Astrocyte of the hippocampus (primary cell): ENCODE measurements at places on chromosomes 1 and 21.

DNA sequence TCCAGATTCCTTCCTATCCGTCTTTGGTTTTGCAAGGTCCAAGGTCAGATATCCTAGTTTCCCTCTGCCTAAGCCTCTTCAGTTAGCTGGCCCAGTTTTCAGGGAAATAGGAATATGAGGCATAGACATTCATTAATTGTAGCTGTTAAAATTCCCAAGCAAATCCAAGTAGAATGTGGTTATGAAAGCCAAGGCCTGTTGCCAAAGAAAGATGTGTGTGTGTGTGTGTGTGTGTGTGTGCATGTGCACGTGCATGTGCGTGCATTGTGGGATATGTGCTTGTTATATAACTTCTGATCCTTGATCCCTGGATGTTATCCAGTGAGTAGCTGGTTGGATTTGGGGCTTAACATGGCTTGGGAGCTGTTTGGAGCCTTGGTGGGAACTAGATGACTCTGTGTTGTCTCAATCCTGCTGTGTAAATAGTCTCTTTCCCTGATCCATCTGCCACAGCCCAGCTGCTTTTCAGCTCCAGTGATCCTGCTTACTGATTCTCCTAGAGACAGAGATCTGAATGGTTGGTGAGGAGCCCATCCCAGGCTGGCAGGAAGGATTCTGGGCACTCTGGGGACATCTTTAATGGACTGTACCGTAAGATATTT lies 70.6 kb upstream of the GCLM start:
- DNase-seq = peak; percentile 56

- no peak for DNase-seq
These were observed 546 bp downstream of the KIF21B start for GRCh38 chr1:201022820-201023516.

DNA sequence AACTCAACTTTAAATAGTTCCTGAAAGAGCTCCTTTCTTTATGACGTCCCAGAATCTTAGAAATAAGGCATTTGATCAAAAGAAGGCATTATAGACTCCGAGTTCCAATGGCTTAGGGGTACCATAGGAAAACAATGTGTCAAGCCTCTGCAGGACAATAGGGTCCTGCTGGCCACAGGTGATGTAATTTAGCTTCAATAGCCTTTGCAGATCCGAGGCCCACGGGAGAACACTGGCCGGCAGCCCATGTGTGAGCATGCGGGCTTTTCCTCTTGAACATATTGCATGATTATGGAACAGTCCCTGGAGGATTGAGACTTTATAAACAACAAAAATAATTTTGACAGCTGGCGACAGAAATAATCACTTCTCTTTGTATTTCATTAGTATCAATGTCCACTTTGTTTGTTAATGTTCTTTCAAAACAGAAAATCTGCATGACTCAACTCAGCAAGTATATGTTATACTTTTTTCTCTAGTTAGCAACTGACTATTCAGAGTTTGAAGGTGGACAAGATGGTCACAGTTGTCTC lies 49.0 kb upstream of the NR5A2 start:
- no peak for DNase-seq

- peak; percentile 86 for DNase-seq
These were observed 6.5 kb downstream of the NR0B2 start for GRCh38 chr1:26907071-26907917.

- peak; percentile 74 for DNase-seq
These were observed 110.0 kb downstream of the ADSS2 start for GRCh38 chr1:244341455-244342450.

DNA sequence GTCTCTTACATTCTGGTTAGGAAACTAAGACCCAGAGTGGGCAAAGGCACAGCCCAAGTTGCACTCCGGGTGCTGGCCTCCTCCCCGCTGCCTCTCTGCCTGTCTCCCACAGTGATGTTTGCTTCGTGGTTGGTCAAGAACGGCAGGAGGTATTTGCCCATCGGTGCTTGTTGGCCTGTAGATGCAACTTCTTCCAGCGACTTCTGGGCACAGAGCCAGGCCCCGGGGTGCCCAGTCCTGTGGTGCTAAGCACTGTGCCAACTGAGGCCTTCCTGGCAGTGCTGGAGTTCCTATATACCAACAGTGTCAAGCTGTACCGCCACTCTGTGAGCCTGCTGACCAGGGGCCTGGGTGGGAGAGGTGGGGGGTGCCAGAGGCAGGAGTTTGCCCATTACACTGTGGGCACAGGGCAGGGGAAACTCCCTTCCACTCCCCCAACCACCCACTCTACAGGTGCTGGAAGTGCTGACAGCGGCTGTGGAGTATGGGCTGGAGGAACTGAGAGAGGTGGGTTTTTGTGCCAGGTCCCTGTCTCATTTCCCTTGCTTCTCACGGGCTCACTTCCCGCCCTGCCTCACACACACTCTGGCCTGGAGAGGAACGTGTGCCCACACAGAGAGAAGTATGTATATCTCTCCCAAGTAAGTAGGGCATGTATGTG lies 1.9 kb downstream of the BTBD19 start:
- peak; percentile 81 for DNase-seq

GRCh38 chr1:178345807-178346206 lies 151.0 kb downstream of the CLEC20A start:
- no peak for DNase-seq

DNA sequence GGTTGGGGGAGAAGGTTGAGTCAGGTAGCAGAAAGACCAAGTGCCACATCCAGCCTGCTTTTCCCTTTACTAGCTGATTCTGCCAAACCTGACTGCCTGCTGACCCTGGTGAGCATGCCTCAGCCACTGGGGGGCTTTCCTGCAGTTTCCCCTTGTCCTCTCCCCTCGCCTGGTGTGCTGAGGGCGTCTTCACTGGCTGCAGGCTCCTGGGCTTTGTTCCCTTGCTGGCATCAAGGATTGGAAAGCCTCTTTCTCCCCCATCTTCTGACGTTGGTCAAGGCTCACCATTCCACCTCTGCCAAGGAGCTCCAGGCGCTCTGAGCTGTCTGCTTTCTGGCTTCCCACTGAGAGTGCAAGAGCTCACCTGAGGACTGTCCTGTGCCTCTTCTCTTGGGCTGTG lies 28.4 kb downstream of the MAN1C1 start:
- DNase-seq = no peak

GRCh38 chr1:31860581-31860980 lies 44.8 kb upstream of the SPOCD1 start:
- DNase-seq = no peak

DNA sequence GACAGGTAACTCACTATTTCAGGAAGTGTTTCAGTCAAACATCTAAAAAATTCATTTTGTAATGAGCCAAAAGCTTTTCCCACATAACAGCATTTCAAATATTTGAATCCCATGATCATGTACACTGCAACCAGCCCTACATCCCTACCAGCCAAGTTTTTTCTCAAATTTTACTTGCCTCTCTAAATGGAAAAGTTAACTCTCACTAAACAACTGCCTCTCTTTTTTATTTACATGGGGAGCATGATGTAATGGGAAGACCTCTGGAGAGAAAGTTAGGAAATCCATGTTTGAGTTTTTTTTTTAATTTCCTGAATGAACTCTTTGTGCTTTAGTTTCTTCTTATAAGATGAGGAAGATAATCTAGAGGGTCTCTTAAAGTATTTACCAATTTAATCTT lies 70.5 kb downstream of the TTLL7 start:
- peak; percentile 14 for DNase-seq

DNA sequence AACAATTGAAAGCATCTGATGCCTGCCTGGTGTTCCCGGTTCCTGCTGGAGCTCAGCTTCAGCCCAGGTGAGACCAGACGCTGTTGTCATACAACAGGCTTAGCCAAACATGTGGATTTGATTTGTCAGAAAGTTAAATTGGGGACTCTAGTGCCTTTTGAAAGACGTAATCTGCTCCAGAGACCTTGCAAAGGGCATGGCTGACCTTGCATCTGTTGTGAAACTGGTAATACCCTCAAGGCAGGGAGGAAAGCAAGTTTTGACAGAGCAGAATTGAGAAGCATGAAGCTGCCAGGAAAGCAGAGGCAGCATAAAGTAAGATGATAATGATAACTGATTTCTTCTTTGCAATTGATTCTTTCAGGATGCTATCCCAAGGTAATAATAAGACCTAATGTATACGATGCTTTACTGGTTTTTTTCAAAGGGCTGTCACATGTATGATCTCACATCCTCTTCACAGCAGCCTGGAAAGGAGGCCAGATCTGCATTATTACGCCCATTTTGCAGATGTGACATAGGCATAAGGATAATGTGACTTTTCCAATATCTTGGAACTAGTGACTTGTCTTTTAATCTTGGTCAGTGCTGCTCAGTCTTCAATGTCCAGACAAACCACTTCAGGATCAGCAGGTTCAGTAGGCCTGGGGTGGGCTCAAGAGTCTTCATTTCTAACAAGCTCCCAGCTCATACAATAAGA lies 24.7 kb upstream of the CNN3 start:
- DNase-seq = no peak

DNA sequence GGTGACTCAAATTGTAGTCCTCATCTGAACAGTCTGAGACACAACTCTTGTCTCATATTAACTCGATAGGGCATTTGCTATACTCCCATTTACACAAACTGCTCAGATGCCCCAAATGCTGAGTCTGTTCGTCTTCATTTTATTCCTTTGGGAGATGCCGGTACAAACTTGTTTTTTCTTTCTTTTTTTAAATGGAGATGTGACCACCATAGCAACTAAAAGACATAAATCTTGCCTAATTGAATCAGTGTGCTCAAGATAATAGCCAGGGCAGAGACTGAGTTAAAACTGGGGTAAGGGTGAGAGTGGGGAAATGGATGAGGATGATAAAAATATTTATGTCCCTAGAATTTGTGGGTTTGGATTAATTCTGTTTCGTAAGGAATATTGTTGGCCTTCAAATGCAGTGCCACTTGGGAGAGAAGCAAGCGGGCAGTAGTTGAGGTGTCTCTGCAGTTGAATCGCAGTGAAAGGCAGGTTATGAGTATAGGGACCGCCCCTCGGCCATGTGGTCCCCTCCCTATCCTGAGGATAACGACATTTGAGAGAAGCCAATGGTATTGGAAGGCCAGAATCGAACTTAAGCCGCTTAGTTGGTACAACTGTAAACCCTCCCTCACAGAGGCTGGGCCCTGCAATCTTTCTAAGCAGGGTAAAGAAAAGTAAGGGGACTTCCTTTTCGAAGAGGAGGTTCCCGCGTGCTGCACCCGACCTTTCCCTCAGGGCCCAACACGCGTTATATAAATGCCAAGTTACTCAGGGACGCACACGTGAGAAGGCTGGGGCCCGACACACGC lies 859 bp upstream of the LRRC8B start:
- no peak for DNase-seq

DNA sequence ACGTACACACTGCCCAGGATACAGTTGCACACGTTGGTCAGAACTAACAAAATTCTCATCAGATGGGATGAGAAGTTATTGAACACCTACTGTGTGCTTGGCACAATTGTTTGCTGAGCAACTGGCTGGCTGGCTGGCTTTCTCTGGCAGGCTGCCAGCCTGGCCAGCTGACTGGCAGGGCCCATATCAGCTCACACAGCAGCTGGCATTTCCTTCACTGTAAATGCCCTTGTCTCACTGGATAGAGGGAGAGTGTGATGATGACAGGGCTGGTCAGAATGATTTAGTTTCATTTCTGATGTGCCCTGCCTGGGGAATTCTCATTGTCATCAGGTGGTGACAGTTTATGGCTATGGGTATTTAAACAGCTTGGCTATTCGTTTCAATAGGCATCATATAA lies 15.8 kb downstream of the CAMK2N1 start:
- no peak for DNase-seq

DNA sequence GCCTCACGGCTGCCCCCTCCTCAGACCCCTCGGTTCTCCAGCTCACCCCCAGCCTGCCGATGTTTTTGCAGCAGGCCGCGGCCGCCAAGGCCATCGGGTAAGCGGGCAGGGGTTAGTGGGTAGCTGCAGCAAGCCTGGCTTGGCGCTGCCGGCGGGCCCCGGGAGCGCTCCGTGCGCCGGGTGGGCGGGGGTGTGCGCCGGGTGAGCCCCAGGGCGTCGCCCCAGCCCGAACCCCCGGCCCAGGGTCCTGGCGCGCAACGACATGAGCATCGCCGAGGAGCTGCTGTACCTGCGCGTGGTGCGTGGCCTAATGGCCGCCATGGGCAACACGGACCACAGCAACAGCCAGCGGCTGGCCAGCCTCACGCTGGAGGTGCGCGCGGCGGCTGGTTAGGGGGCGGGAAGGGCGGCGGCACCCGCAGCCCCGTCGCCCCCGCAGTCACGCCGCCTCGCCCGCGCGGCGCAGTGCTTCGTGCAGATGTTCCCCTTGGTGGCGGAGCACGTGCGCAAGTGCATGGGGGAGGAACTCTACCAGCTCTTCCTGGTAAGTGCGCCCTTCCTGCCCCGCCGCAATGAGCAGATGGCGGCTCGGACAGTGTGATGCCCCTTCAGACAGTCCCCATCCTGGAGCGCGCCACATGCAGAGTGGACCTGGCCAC lies 6.5 kb downstream of the RNU5D-1 start:
- DNase-seq = no peak

DNA sequence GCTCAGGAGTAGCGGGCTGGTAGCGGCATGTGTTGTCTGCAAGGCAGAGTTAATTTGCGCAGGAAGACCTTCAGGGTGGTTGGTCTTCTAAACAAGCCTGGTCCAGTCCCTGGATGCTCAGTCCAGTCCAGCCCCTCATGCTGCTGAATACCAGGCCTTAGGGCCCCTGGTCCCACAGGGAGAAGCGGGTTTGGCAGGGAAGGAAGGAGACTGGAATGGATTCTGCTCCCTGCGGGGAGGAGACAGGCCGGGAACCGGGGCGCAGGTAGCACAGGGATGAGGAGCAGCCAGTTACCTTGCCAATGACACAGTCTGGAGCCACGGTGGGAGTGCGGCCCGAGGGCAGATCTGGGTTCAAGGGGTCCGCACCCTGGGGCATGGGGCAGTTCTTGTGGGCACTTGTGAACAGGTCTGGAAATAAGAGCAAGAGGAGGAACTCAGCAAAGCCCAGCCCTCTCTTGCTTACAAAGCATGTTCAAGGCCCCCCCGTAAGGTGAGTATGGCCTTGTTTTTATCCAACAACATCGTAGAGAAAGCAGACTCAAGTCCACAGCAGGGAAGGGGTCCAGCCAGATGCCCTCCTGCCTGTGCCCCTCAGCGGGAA lies 10.1 kb downstream of the FAM131C start:
- no peak for DNase-seq

GRCh38 chr1:8004113-8004802 lies 21.9 kb downstream of the ERRFI1 start:
- DNase-seq = peak; percentile 37

GRCh38 chr21:22374218-22374969 lies 1376.2 kb downstream of the NCAM2 start:
- no peak for DNase-seq

GRCh38 chr1:33762962-33763361 lies 100.9 kb upstream of the HMGB4 start:
- peak; percentile 56 for DNase-seq

- DNase-seq = peak; percentile 23
These were observed 17.6 kb downstream of the MTFR1L start for GRCh38 chr1:25837262-25837875.

- DNase-seq = peak; percentile 98
These were observed 53.3 kb downstream of the NENF start for GRCh38 chr1:212485913-212486618.

DNA sequence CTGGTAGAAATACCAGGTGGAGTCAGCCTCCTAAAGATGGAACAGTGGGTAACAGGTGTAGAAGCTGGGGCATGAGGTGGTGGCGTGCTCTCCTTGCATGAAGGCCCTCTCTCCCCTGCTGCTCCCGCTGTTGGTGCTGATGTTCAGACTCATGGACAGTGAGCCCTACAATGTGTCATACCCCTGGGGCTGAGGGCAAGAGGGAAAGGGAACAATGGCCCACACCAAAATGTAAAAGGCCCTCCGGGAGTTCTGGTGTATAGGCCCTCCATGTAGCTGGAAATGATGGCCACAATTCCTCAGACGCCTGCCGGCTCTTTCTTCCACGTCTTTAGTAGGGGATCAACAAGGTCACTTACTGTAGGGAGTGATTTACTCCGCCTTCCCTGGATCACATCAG lies 194.9 kb downstream of the DYRK1A start:
- DNase-seq = no peak

GRCh38 chr1:204511366-204511765 lies 4.8 kb upstream of the MDM4 start:
- DNase-seq = no peak
